ENCODE measurements at places on chromosomes 3 and 15.

- DNase-seq = peak; percentile 85
Observed at GRCh38 chr15:88238618-88239430, 17.7 kb downstream of the NTRK3 start.

DNA sequence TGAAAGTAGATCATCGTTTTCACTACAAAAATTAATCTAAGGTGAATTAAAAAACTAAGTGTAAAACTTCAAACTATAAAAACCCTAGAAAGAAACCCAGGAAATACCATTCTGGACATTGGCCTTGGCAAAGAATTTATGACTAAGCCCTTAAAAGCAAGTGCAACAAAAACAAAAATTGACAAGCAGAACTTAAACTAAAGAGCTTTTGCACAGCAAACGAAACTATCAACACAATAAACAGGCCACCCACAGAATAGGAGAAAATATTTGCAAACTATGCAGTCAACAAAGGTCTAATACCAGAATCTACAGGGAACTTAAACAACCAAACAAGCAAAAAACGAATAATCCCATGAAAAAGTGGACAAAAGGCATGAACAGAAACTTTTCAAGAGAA, 302.0 kb downstream of the CHST2 start:
- no peak for DNase-seq

- DNase-seq = no peak
Observed at GRCh38 chr15:23415321-23415865, 31.6 kb downstream of the GOLGA6L2 start.

- no peak for DNase-seq
Observed at GRCh38 chr3:11626084-11626463, 17.6 kb downstream of the VGLL4 start.

Measured in AG10803 (cell line).